ENCODE measurements at places on chromosomes 1 and 21.

DNA sequence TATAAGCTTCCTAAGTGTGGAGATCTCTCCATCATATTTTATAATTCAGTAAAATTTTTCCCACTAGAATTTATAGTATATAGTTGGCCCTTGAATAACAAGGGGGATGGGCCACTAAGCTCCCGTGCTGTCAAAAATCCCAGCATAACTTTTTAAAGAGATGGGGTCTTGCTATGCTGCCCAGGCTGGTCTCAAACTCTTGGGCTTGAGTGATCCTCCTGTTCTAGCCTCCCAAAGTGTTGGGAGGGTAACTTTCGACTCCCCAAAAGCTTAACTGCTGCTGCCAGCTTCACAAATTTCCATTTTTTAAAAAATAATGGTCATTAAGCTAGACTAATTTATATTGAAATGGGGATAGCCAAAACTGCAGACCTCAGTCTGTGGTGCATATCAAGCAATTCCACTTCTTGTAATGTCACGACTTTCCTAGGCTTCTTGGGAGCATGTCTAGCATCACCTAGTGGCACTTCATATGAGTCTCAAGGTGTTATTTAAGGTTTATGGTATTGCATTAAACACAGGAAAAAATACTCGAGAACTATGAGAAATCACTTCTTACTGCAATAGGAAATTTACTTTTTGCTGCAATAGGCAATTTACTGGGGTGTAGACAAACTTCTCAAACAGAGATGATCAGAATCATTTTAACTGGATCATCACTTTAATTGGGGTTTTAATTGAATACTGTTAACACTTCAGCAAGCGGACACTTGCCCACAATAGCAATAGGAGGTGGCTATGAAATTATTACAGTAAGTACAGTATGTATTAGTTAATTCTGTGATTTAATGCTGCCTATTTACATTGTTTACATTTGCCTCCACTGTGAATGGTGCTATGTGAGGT is 19.3 kb upstream of the ACTA1 start:
- DNase-seq, result no peak

DNA sequence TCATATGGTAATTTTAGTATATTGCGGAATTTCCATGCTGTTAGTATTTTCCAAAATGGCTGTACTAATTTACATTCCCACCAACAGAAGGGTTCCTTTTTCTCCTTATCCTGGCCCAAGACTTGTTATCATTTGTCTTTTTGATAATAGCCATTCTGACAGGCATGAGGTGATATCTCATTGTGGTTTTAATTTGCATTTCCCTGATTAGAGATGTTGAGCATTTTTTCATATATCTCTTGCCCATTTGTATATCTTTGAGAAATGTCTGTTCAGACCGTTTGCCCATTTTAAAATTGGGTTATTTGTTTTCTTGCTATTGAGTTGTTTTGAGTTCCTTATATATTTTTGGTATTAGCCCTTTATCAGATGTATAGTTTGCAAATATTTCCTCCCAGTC is 14.0 kb downstream of the CAPZA1 start:
- no peak for DNase-seq

DNA sequence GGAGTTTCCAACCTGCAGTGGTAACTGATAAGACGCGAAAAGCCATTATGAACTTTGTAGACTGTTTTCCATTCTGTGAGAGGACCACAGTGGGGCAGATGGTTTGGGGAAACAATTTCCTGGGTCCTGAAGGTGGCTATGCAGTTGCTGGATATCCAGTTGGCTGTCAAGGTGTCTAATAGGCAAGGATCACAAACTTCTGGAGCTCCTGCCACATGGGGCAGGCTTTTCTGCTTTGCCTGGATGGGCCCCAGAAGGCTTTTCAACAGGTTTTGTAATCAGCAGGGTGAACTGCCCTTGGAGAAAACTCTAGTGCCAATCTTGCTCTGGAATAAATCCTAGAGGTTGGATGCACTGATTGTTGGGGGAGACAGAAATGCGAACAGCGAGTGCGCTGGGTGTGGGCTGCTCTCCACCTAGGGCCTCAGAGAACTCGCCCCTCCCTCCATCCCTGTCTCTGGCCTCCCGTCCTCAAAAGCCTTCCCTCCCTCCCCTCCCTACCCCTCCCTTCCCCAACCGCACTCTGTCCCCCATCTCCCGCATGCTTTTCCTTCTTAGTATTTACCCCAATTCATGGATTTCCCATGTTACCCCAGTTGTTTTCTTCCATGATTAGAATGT is 210.3 kb upstream of the USP24 start:
- DNase-seq, result no peak

DNA sequence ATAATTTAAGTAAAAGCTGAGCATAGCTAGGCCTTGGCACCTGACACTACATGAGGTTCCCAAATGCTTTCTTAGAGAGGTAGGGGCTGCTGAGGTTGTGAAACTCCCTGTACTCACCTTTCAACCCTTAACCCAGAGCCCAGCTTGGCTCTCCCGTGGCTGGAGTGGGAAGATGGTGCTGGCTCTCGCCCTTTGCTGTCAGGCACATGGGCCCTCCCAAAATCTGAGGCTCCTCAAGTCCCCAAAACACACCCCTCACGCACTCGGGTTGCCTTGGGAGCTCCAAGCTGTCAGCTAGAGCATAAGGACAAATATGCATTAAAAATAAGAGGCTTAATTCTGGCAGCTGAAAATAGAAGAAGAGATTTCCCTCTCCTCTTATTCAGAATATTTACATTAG is 46.7 kb upstream of the PLPPR4 start:
- no peak for DNase-seq

- DNase-seq, result no peak
Measured at GRCh38 chr1:201295346-201295745, 12.0 kb downstream of the PKP1 start.

- DNase-seq, result no peak
Measured at GRCh38 chr21:23247334-23247733, 2249.1 kb downstream of the NCAM2 start.

- DNase-seq, result no peak
Measured at GRCh38 chr1:19372602-19373001, 60.5 kb downstream of the SLC66A1 start.

- no peak for DNase-seq
Measured at GRCh38 chr1:101075926-101076325, 50.3 kb upstream of the DPH5 start.

DNA sequence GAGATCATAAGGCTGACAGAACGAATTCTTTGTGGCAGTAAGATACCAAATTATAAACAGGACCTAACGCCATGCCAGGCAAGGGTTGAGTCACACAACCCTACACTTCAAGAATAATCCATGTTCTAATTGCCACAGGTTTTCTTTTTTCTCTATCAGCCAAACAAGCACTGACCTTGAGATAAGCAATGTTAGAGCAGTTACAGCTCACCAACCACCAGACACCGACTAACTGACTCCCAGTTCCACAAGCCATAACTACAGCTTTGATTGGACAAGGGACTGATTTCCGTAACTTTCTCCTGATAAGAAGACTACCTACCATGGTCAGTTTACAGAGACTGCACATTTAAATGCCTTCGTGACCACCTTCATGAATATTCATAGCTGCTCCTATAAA is 149.6 kb downstream of the PTPRU start:
- no peak for DNase-seq

DNA sequence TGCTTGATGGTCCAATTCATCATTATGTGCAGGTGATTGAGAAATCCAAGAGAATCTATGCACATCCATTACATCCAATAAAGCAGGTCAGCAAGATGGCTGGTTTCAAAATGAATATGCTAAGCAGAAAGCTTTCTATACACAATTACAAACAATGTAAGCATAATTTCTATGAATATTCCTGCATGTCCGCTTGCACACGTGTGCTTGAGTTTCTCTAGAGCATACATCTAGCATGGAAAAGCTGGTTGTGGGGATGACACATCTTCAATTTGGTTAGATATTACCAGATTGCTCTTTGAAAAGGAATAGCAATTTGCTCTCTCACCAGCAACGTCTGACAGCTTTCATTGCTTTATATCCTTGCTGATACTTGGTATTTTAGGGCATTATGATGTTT is 160.4 kb upstream of the HMGB4 start:
- DNase-seq, result no peak

DNA sequence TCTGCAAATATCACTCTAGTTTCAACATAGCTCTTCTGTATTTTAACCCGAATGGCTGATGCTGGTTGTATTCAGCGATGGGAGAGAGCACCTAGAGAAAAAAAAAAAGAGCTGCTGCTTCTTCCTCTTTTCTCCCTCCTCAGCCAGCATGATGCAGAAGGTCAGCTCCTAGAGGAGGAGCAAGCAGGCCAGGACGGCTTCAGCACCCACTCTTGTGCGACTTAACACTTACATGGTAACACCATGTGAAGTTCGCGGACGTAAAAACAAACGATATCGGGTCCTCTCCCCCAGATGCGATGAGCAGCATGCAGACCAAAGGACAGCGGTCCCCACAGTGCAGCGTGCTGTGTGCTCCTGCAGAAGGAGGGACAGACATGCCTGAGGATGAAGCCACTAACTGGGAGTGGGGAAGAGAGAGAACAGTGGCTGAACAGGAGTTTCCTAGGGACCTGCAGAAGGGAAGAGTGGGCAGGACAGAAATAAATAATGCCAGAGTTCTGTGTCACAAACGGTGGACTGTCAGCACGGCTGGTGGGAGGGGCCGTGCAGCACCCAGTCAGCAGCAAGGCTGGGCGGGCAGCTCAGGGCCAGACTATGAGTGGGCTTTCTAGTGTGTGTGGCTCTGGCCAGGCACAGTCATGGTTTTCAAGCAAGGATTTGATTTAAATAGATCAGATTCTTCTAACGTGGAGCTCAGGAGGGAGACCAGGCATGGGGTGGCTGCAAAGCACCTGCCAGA is 11.4 kb upstream of the B3GALT5 start:
- no peak for DNase-seq

DNA sequence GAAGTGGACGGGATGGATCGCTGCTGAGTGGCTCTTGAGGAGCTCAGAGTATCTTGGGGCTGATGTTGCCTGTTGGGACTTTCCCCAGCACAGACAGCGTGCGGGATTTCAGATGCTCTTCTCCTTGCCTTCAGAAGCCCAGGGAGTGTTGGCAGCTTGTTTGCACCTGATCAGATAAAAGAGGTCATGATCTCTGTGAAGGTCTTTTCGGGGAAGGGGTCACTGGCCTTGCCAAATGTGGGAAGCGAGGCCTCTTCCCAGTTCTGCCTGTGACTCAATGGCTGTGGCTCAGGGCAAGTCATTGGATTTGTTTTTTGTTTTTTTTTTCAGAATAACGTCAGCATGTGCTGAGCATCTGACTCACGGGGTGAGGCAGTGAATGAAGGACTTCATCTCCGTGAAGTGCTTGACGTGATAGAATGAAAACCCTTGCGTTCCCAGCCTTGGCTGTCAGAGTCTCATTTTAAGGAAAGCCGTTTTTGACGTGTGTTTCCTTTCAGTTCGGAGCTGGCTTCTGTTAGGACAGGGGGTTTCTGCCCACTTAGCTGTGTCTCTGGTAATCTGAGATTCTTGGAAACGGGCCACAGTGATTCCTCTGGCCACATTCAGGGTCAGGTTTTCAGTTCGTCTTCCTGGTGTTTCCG is 46.7 kb downstream of the GALNT2 start:
- DNase-seq, result no peak

DNA sequence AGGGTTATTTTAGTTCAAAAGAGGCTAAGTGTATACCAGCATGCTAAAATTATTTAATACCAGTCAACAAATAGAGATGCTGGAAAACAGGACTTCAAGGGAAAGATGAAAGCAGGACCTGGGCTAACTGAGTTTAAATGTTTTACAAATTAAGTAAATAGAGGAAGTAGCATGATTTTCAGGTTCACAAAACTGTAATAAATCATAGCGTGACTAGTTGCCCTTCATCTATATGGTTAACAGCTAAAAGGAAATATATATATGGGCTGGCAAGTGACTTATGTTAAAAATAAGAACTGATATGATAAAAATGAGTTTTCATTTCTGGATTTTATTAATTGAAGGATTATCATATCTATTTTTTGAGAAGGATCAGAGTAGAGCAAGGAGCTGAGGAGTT is 25.6 kb downstream of the DPYD start:
- DNase-seq, result no peak

DNA sequence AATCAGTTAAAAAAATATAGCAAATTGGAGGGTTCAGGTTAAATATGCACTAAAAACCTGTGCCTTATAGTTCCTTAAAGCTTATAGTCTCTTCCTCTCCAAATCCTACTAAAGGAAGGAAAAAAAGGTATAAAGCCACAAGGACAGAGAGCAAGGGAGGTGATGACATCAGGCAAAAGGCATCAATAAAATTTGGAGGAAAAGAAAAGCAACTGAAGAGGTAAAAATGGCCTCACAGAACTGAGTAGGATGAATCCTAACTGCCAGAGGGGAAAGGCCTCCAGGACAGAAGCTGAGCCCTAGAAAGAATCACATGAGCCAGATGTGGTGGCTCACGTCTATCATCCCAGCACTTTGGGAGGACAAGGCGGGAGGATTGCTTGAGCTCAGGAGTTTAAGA is 8.1 kb downstream of the CCSAP start:
- no peak for DNase-seq

- DNase-seq, result no peak
Measured at GRCh38 chr1:109181085-109181806, 32.5 kb upstream of the SARS1 start.

DNA sequence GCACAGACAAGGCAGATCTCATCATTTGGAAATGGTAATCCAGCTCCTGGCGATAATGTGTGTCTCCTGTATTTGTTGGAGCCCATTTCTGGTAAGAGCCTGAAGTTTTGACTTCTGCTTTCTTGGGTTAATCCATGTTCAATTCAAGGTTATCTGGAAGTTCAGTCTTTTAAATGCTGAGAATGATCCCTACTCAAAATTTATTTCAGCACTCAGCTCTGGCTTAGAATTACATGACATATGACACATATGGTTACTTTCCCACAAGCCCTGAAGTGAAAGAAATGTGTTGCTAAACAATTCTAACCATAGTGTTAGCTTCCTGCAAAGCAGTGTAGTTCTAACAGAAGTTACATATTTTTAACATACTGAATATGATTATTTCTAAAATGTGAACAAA is 2.7 kb downstream of the PTGFR start:
- no peak for DNase-seq

DNA sequence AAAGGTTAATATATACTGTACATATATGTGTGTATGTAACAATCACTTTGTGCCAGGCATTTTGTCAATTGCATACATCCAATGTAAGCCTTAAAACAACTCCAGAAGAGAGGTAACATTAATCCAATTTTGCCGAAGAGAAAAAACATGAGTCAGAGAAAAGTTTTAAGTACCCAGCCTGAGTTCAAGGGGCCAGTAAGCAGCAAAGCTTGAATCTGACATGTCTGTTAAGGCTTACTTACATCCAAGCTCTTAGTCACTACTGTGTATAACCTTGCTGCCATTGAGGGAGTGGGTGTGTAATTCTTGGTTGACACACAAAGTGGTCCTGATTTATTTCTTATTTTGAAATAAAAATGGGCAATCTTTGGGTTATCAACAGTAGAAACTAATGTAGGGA is 360.4 kb upstream of the LYPLAL1 start:
- no peak for DNase-seq

- no peak for DNase-seq
Measured at GRCh38 chr21:33202464-33203363, 27.0 kb upstream of the IFNAR2 start.

GRCh38 chr1:198298640-198299039 is 141.8 kb downstream of the NEK7 start:
- DNase-seq, result no peak
